Activated CD8-positive, alpha-beta memory T cell treated with anti-CD3 and anti-CD28 coated beads for 36 hours (primary cell): ENCODE measurements at places on chromosomes 5 and 9. TPM values are rescaled to one million over a fixed set of nuclear protein-coding genes. Genes with fewer than 3 reads are reported as not detected.

TRIM41 gene
- total RNA-seq: 36.5 TPM

PRR7 gene
- 20.1 TPM for total RNA-seq

EGR1 gene
- total RNA-seq: 17.3 TPM

GFRA3 gene
- not detected for total RNA-seq

ZNG1A gene
- total RNA-seq: 52.7 TPM

SARDH gene
- total RNA-seq: 1.6 TPM

UBQLN1 gene
- 101 TPM for total RNA-seq

EDIL3 gene
- not detected for total RNA-seq

PCDHGA10 gene
- 0.11 TPM for total RNA-seq

FBP1 gene
- total RNA-seq: 0.13 TPM

RAPGEF6 gene
- 24.4 TPM for total RNA-seq

ARSI gene
- total RNA-seq: not detected

BHMT gene
- total RNA-seq: not detected

ACOT12 gene
- not detected for total RNA-seq

REEP2 gene
- 6.2 TPM for total RNA-seq

ORM1 gene
- total RNA-seq: not detected

PCDHB4 gene
- not detected for total RNA-seq

OR1N2 gene
- total RNA-seq: not detected

ITGA1 gene
- total RNA-seq: 23.5 TPM
